ENCODE measurements at places on chromosomes 7 and 10.

DNA sequence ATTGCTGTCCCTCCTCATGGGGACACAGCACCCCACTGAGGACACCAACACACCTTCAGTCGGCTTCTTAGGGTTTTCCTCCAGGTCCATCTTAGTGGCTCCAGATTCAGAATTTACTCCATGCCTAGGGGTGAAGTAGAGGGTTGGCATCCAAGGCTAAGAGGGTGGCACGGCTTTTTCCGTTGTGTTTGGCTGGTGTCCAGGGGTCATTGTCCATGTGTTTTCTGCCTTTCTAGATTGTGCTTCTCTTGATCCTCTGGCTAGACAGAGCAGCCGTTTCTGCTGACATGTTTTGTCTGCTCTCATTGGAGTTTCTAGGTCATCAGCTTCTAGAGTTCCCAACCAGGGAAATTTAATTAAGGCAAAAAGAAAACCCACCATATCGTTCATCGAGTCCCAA, 291.6 kb upstream of the CELF2 start:
- DNase-seq = no peak

DNA sequence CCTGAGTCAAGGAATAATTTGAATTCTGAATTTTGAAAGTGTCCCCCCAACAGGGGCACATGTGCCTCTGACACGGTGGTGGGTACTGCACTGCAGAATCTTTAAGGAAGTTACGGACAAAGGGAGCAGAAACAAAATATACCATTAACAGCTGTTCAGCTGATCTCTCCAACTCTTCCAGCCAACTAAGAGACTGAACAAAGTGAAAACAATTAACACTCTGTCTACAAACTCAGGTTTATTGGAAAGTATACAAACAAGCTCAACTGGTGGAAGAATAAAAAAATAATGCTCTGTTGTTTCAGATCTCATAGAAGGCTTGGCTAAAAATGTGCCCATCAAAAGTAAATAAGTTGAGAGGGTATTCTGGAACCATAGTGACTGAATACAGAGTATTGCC, 34.4 kb downstream of the ASB4 start:
- no peak for DNase-seq

DNA sequence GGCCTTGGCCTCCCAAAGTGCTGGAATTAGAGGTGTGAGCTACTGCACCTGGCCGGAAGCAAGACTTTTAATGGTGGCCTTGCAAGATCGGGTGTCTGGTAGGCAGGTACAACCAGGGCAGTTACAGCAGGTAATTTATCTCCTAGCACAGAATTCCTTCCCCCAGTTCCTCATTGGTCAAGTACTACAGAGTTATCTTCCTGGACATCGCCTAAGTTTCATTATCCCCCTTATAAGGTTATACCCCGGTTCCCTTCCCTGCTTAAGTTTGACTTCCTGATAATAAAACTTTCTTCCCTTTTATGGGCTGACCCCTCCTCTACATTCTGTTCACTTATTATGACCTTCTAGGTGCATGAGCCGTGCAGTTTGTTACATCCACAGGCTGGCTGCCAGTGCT, 19.0 kb upstream of the CYP3A43 start:
- DNase-seq = no peak

GRCh38 chr10:79559726-79560125, 481 bp downstream of the SFTPA2 start:
- DNase-seq = peak; percentile 54

DNA sequence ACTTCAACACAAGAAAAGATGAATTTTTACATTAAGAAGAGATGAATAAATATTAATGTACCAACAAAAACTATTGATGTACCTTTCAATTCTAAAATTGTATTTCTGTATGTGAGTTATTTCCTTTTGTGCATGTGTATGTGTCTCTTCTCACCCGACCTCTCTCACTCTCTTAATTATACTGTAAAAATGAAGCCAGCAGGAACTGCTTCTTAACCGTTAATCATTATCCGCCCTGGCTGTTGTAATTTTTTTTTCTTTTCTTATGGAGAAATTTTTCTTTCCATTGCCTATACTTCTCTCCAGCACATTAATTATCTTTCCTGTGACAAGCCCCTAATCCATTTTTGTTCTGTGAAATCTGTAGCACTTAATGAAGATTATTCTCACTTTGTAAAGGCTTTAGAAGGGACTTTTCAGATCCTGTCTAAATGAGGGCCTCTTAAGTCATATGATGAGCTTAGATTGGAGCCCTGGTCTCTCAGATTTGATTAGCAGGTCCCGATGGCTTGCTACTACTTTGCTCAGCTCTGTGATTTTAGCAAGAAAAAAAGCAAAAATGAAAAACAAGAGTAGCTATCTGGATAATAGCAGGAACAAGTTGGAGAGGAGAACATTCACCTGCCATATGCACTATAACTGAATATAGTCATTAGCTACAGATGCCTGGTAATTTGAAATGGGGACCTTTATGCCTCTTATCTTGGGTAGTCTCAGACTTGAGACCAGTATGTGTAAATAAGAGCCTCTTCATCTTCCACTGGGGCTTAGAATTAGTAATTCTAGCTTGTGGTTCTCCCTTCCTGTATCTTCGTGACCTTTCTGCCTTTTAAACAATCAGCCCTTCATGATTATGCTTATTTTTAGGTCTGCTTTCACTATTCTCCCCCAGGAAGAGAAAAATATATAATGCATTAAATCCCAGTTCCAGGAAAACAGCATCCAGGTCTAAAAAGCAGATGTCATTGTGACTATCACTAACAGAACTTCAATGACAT, 80.0 kb upstream of the COL1A2 start:
- DNase-seq = no peak

- DNase-seq = no peak
Observed at GRCh38 chr10:97017474-97017903, 168.3 kb downstream of the SLIT1 start.

DNA sequence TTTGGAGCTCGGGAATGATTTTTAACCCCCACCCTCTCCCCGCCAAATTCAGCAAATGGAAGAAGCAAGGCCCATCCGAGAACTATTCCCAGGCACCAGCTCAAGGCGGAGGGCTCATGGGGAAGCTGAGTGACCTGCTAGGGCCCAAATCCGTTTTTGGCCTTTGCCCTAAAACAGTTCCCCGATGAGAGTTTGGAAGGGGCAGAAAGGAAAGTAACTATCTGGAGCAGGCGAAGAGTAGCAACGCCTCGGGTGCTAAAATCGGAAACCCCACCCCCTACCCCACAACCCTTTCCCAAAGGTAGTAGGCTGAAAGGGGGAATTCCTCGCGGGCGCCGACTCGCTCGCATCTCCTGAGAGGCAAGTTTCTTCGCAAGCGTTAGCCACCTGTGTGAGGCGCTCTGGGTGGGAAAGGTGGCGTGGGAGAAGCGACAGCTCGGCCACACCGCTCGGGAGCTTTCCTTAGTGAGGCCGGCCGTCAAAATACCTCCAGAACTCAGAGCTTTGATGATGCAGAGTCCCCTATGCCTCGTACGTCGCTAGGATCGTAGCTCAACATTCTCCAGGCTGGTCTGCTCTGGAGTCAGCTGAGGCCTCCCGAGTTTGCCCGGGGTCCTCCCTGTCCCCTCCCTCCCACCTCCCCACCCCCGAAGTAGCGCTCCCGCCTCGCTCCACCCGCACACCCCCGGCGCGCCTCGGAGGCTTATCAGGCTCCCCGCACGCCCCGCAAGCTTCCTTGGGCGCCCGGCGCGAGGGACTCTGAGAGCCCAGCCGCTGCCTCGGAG, 642 bp upstream of the PRKG1 start:
- DNase-seq = peak; percentile 43

GRCh38 chr10:103470761-103471653, 8.0 kb downstream of the CALHM3 start:
- DNase-seq = no peak

- DNase-seq = peak; percentile 96
Observed at GRCh38 chr10:108789919-108790318, 1133.4 kb downstream of the XPNPEP1 start.

- peak; percentile 50 for DNase-seq
Observed at GRCh38 chr10:30384701-30385201, 35.7 kb upstream of the MTPAP start.

DNA sequence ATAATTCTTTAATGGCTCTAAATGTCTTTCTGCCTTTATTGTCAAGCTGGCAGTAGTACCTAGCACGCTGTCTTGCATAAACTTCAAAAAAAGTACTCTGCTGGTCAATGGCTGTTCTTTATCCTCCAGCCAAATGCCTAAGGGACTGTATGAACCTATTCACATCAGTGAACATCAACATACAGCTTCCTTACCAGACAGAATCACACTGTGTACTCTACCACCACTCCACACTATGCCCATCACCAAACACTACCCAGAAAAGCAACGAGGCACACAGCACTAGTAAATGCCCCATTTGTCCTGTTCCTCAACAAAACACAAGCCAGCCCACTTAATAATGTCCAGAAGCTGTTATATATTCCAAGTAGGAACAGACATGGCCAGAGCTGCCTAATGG, 127.5 kb downstream of the SGMS1 start:
- DNase-seq = no peak

DNA sequence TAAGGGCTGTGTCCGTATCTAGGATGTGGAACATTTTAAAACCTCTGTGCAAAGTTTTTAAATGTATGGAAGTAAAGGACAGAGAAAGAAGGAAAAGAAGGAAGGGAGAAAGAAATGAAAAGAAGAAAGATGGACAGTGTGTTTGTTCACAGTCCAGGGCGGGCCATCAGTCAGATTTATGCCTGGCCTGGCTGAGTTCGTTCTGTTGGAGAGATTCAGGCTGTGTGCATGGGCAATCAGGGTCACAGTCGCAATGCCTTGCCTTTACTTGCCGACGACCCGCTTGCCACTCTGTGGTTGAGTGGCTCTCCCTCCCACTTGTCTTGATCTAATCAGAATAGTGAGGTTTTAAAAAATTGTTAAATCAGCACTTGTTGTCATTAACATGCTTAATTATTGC, 369.4 kb upstream of the BMPER start:
- no peak for DNase-seq

GRCh38 chr7:27277628-27278027, 35.0 kb downstream of the EVX1 start:
- peak; percentile 55 for DNase-seq

DNA sequence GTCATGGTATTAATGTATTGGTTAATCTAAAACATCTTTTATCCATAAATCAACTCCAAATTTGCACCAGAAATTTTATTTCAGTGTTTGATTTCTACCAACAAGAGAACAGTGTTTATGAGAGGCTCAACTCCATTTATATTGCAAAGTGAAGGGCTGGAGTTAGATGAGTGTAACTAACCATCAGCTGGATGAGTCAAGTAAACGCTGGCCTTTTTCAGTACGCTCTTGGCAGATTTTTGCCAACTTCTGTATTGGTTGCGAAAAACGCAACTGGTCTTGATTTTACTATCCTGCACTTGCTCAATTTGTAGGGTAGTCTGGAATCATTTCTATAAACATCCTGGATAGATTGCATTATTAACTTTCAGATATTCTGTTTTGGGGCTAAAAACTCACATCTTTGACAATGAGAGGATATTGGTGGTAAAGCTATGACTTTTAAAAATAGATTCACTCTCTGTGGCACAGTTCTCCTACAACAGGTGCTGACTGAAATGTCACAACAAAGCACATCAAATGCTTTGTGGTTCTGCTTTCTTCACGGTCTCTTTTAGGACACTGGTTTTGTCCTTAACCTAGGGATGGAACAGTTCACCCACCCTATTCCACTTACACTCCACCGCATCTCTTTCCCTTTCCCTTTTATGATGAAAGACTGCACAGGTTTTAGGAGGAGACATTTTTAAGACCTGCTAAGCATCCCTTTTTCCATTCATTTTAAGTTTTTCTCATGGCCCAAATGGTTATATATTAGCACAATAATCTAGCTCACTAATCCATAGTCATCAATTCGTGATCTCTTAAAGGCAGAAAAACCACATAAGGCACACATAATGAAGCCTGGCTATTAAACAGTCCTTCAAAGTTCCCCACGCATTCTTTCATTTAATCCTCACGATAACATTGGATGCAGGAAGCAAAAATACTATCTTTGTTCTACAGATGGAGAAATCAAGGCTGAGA, 12.8 kb downstream of the CACNA2D1 start:
- DNase-seq = peak; percentile 42

- DNase-seq = no peak
Observed at GRCh38 chr10:9869606-9870176, 1148.0 kb upstream of the CELF2 start.

- DNase-seq = peak; percentile 59
Observed at GRCh38 chr7:19112274-19113001, 5.0 kb downstream of the TWIST1 start.

DNA sequence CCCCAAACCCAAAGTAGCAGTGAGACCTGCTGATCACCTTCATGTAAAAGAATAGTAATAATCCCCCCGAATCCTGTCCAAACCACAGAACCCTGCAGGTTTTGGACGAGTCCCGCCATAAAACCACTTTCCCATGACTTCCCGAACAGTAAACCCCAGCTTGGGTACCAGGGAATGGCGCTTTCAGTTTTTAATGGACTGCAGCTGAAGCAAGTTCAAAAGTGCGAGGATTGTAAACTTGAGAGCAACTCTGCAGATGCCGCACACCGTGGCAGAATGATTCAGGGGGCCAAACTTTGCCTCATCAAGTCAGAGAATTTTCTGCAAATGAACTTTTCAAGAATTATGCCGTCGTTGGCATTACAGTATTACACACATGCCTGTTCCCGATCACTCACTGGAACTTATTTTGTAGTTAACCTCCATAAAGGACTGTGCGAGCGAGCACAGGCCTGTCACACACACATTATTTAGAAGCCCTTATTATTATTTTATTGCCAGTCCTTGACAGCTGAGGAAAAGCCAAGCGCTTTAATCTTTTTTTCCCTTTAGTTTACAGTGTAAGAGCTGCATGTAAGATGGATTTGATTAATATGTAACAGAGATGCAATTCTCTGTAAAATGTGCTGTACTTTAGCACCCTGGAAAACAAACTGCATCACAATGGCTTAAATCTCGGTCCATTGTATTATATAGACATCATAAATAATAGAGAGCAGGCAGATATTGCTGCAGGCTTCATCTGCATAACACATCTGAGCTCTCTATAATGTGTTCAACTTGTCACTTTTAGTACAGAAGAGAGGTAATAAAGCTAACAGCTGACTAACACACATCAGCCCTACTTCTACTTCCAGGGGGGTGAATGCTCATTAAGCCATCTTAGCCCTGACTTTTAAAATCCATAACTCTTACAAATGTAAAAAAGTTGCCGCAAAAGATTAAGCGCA, 493.5 kb upstream of the GALNT17 start:
- DNase-seq = no peak

- peak; percentile 69 for DNase-seq
Observed at GRCh38 chr10:110141185-110141584, 66.2 kb upstream of the MXI1 start.

DNA sequence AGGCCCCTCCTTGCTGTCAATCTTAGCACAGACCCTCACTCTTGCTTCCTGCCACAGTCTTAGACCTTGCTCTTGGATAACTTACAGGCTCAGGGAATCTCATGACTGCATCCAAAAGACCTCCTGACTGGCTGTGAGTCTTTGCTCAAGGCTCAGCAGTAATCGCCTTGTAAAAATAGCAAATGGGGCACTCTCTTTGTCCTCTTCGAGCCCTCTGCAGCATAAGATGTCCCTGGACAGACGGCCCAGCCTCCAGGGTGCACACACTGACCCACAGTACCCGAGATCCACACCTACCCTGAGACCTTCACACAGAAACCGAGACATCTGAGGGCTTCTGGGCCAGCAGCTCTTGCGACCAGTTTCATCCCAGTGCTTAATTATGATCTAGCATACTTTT, 65.9 kb upstream of the DDC start:
- no peak for DNase-seq

Data from ELR (cell line).